ENCODE measurements at places on chromosomes 6 and 20.

GRCh38 chr6:87182321-87182720 lies 27.0 kb downstream of the ZNF292 start:
- no peak for DNase-seq

DNA sequence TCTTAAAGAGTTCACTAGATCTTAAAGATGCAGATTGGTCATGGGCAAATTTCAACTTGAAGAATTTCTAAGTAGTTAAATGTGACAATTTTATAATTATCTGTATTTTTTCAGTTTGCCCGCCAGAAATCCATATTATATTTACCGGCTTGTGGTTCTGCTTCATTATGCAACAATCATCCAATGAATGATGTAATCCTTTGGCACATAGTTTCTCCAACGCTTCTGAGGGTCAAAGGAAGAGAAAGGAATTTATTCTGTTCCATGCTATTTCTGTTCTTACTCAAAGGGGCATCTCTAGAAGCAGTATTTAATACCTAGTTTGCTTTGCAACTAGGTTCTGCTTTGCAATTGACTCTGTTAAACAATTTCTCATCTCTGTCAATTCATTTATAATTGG lies 359.3 kb upstream of the PLCB4 start:
- no peak for DNase-seq

DNA sequence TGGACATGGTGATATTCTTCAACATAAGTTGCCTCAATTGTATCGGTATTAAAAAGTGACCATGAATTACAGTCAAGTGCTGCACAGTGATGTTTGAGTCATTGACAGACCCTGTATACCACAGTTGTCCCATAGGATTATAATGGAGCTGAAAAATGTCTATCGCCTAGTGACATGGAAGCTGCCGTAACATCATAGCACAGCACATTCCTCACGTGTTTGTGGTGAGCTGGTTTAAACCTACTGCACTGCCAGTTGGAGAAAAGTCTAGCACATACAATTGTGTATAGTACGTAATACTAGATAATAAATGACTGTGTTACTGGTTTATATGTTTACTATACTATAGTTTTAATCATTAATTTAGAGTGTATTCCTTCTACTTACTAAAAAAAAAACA lies 150.2 kb downstream of the CDH26 start:
- DNase-seq: peak; percentile 53

DNA sequence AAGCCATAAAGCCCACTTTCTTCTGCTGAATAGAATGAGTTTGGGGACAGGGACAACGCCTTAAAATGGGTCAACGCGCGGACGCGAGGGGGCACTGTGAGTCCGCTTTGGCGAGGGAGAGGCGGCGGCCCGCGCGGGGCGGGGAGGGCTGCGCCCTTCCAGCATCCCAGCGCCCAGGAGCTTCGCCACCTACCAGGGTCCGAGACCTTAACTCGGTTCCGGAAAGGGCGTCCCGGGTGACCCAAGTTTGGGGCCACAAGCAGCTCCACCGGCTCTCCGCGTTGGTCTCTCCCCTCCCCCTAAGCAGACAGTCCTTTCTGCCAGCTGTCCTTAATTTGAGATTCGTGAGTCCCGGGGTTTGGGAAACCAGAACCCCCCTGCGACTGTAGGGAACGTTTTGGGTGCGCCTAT lies 1.8 kb upstream of the SAMD5 start:
- DNase-seq: no peak

GRCh38 chr6:49342410-49342809 lies 120.6 kb downstream of the MMUT start:
- no peak for DNase-seq

DNA sequence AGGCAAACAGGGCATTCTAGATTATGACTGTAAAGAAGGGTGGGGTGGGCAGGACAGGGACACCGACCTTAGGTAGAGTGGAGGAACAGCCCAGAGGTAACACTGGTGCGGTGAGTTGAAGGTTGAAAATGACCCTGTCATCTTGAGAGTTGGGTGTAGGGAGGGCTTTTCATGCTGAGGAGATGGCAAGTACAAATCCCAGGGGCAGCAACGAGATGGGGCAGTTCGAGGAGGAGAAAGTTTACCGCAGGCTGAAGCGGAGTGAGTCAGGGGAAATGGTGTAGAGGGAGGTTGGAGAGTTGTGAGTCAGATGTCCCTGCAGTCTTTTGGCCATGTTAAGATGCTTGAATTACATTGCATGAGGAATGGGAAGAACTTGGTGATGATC lies 101.1 kb downstream of the HIVEP1 start:
- DNase-seq: peak; percentile 36

DNA sequence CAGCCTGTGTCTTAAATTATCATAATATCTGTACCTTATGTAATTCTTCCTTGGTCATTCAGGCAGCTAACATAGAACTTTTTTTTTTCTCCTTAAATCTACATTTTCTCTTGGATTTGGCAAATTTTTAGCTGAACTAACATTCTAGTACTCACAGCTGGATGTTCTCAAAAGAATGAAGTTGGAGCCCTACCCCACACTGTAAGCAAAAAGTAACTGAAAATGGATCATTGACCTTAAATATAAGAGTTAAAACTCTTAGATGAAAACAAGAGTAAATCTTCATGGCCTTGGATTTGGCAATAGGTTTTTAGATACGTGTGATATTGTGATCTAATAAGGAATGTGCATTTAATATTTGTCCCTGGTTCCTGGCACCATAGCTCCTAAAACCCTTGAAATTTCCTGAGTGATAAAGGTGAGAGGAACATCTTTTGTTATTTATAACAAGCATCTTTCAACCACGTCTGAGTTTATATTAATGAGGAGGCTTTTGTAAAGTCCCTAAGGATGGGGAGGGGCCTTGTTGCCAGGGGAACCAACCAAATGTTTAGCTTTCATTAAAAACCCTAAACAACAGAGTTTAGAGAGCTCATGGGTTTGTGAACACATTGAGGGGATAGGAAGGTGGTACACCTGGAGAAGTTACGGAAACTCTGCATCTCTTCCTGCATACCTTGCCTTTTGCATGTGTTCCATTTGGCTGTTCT lies 106.1 kb upstream of the ADGRF4 start:
- no peak for DNase-seq

GRCh38 chr6:140052736-140053729 lies 678.6 kb upstream of the CITED2 start:
- no peak for DNase-seq

GRCh38 chr20:51400051-51400926 lies 142.2 kb downstream of the NFATC2 start:
- no peak for DNase-seq

DNA sequence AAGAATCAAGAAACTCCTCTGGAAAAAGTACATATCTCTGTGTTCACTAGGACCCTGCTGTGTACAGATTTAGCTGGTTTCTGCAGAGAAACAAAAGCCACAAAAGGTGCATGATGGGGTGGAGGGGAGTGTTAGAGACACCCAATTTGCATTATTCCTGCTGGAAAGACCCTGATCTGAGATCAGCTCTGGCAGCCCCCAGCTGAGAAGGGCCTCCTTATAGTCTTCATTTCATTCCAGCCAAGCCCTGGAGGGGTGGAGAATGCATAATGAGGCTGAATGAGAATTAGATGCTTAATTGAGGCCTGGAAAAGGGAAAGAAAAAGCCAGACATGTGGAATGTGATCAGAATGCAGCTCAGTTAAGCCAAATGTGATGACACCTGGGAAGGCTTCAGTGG lies 545.6 kb downstream of the KIF16B start:
- no peak for DNase-seq

DNA sequence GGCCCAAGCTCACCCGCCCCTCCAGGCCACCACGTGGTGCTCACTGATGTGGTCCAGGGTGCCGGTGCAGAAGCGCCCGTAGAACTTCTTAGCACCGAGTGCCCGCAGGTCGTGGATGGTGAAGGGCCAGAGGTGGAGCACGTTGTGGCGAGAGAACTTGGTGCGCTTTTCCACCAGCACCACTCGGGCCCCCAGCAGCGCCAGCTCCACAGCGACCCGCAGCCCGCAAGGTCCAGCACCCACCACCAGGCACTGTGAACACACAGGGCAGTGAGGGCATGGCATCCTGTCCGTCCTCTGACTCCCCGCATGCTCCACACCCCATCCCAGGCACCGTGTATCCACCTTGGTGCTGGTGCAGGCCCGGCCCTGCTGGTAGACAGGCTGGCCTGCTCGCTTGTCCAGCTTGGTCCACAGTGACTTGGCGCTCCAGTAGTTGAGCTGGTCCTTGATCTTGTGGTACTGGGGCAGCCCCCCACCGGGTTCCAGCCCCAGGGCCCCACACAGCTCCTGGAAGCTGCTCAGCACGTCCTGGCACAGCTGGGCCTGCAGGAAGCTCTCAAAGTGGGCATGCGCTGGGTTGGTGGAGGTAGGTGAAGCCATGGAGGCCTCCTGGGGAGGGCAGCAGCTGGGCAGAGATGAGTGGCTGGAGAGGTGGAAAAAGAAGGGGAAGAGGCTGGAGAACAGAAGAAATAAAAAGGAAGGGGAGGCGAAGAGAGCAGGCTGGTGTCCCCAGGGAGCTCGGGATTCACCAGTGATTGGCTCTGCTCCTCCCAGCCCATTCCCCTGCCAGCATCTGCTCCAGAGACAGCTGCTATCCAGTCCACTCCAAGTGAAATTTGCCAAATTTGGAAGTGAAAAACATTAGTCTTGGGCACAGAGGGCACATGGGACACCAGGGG lies 1.7 kb downstream of the MICAL1 start:
- DNase-seq: no peak

DNA sequence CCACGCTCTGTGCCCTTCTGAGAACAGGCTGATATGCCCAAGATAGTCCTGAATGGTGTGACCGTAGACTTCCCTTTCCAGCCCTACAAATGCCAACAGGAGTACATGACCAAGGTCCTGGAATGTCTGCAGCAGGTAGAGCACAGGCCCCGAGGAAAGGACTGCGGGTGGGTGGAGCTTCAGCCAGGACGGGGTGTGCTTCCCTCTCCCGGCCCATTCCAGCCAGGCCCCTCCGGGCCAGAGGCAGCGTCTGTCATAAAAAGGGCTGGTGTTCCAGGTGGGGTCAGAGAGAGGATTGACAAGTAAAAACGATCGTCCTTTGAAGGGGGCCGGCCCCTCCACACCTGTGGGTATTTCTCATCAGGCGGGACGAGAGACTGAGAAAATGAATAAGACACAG lies 1.3 kb downstream of the RTEL1 start:
- DNase-seq: no peak

DNA sequence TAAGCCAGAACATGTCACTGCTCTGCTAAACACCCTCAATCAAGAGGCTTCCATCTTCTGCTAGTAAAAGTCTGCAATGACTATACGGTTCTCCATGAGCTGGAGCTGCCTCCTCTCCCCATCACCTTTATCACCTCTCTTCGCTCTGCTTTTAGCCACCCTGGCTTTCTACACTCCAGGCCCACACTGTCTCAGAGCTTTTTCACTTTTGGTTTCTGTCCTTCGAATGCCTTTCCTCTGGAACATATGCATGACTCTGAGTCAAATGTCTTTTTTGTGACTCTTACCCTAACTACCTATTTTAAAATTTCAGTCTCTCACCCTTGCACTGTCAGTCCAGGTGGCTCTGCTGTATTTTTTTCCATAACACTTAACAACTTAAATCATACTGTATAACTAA lies 525.4 kb upstream of the RNF217 start:
- no peak for DNase-seq

- no peak for DNase-seq
Measured at GRCh38 chr20:2507464-2507863, 1.3 kb downstream of the ZNF343 start.

GRCh38 chr20:59404749-59405148 lies 104.3 kb downstream of the EDN3 start:
- DNase-seq: no peak

GRCh38 chr6:134589512-134589911 lies 271.6 kb upstream of the SGK1 start:
- peak; percentile 100 for DNase-seq

DNA sequence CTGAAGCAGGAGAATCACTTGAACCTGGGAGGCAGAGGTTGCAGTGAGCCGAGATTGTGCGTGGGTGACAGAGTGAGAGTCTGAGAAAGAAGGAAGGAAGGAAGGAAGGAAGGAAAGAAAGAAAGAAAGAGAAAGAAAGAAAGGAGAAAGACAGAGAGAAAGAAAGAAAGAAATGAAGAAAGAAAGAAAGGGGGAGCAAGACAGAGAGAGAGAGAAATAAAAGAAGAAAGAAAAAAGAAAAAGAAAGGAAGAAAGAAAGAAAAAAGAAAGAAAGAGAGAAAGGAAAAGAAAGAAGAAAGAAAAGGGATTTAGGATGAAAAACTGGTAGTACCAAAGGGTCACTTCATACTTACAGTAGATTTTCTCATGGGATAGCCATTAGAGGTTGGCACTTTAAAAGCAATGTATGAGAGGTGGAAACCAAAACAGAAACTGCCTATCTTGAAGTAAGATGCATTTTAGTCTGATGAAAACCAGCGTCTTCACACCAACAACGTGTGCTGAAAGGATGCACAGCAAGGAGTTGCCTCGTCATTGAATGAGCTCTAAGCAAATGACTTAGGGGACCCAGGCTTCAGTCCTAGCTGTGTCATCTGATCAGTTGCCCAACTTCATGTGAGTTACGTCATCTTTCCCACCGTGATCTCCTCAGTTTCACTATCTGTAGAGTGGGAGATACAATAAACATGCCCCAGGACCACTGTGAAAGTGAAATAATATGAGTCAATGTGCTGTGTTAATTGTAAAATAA lies 133.9 kb upstream of the NEDD9 start:
- DNase-seq: no peak

GRCh38 chr20:8744228-8744844 lies 324.6 kb upstream of the PLCB4 start:
- no peak for DNase-seq

GRCh38 chr20:56249244-56249955 lies 868 bp downstream of the MC3R start:
- DNase-seq: no peak

DNA sequence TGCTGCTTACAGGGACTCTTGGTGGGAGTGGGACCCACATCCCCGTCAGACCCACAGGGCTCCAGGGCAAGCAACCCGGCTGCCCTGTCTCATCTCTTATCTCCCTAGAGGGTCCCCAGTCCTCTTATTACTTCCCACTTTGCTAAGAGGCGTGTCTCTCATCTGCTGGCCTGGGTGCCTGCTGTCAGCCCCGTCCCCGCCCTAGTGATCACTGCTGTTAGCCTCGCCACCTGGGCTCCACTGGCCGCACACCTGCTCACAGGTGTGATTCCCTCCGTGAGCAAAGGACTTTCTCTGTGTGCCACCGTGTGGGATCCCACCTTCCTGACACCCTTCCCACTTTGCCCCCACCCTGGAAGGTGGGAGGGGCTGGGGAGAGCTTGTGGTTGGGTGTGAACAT lies 57.6 kb downstream of the TCP11 start:
- no peak for DNase-seq

- no peak for DNase-seq
Measured at GRCh38 chr6:147615659-147616456, 107.4 kb downstream of the SAMD5 start.

- DNase-seq: no peak
Measured at GRCh38 chr6:24906314-24906713, 29.4 kb downstream of the RIPOR2 start.

DNA sequence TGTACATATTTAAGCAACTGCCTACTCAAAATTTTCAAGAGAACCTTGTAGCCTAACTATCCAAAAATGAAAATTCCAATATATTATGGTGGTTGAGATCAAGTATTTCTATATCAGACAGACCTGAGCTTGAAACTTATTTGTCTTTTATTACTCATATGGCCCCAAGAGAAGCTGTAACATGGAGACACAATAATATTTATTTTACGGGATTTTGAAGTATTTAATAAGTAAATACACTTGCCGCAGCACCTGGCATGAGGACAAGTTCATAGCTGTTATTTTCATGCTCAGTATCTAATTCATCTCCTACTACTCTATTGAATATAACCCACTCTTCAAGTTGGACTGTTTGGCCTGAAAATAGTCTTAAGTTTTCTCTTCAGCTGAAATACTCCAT lies 28.0 kb downstream of the PTPRK start:
- no peak for DNase-seq

Data from AG04449 (cell line).